ENCODE measurements at places on chromosomes 12 and 14.

DNA sequence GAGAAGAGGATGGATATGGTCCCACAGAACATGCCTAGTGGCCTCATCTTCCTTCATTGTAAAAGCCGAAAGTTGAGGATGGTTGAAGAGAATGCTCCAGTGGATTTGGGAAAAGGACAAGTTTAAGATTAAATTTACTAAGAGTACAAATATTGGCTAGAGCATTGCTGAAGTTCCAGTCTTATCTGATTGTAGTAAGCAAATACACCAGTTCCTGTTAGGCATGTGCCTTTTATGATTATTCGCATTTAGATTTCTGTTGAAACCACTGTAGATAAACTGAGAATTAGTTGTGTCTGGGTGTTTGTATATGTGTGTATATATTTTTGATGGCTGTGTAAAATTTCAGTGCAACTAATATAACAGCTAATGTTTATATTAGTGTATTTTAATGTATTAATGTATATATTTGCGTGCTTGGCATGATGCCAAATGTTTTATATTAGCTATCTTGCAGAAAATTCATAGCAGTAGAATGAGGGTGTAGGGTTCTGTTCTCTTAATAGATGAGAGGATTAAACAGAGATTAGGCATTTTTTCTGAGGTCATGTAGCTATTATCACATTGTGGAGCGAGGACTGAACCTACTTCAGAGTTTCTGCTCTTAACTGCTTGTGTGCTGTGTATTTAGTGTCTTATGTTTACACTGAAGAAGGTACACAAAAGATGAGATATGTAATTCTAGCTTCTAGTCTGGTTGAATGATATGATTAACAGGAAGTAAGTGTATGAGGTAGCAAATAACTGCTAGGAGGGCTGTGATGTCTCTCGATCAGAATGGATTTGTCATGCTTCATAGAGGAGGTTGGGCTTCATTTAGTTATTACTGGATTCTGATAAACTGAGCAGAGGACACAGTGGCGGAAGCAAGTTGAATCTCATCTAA is 21.1 kb downstream of the FKBP3 start:
- no peak for DNase-seq

- DNase-seq, result no peak
Measured at GRCh38 chr12:89861086-89861485, 152.4 kb upstream of the ATP2B1 start.

- no peak for DNase-seq
Measured at GRCh38 chr14:70666361-70666686, 24.6 kb downstream of the TTC9 start.

DNA sequence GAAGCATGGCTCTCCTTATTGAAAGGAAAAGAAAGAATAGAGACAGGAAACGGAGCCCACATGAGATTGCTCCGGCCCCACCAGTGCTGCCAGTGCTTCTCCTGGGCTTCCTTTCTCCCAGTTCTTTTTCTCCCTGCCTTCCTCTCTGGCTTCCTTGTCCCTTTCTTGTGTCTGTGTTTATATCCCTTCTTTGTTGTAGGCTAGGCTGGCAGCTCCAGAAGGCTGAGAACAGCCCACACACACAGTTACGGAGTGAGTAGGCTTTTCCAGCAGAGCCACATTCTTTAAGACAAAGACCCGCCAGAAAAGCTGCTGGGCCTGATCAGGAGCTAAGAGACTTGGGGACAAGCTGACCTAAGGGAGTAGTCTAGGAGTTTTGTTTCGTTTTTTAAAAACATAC is 13.0 kb downstream of the CIPC start:
- no peak for DNase-seq

DNA sequence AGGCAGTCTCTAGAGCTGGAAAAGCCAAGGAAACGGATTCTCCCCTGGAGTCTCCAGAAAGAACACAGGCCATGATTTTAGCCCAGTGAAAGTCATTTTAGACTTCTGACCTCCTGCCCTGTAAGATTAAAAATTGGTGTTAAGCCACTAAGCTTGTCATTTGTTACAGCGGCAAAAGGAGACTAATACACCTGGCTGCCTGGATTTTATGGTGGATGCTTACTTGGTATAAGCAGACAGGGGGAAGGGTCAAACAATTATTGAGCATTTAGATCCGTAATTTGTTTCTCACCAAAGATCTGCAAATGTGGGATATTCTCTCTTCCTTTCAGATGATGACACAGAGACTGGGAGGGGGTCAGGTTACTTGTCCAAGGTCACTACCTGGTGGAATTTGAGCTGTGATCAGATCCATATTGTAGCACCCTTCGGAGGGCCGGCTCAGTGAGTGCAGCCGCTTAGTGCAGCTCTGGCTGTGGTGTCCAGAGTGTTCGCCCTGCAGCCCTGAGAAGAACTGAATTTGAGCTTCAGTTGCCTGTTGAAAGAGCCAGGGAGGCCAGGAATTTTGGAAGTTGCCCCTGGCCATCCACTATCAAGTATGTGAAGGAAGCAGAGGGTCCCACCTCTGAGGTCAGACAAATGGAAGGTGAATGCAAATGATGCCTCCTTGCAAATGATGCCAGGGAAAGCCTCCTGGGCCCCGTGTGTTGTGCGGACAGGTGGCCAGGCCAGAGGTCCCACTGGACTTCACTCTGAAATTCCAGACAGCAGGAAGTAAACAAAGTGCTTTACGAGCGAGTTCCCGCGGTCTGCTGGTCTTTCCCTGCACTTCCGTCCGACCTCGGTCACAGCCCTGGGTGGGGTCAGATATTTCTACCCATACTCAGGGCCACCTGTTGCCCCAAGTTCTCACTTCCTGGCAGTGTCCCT is 15.1 kb downstream of the GLRX5 start:
- DNase-seq, result no peak

DNA sequence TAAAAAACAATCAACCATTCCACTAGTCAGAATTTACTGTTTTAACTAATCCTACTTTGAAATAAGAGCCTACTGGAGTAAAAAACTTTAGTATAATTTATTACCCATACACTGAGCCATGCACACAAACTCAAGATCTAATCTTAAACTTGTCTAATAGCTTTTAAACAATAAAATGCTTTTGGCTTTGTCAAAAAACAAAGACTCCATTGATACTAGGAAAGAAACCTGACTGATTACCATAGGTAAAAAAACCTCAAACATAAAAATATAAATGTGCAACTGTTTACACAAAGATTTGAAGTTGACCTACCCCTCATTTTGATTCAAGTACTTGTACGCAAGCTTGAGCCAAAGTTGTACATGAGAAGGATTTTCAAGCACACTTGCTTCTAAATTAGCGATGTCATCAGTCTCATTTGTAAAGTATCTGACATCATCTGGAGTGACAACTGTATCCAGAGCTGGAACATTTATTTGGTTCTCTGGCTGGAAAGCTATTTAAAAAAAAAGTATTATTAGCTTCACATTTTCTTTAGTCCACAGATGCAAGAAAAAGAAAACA is 36.1 kb downstream of the ZFC3H1 start:
- no peak for DNase-seq

GRCh38 chr12:122265886-122266229 is 436 bp downstream of the VPS33A start:
- DNase-seq, result no peak

- no peak for DNase-seq
Measured at GRCh38 chr14:103521438-103521950, 1.1 kb downstream of the CKB start.

DNA sequence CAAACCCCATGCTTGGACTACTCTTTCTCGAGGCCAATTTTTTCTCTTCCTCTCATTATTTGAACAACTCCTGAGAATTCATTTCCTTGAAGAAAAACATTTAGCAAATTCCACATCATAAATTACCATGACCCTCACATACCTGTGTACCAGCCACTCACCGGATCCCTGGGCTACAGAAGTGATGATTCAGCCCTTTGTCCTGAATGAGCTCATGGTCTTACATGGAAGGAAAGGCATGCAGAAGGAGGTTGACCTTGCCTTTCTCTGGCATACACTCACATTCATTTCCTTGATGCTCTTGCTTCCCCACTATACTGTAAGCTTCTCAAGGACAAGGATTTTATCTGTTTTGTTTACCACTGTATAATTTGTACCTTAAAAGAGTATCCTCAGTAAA is 191.5 kb downstream of the SLC5A8 start:
- no peak for DNase-seq

Measured in C1 segment of cervical spinal cord (tissue), 14 donors.